Ovary (tissue), 10 donors: ENCODE measurements at places on chromosomes 6 and 20.

DNA sequence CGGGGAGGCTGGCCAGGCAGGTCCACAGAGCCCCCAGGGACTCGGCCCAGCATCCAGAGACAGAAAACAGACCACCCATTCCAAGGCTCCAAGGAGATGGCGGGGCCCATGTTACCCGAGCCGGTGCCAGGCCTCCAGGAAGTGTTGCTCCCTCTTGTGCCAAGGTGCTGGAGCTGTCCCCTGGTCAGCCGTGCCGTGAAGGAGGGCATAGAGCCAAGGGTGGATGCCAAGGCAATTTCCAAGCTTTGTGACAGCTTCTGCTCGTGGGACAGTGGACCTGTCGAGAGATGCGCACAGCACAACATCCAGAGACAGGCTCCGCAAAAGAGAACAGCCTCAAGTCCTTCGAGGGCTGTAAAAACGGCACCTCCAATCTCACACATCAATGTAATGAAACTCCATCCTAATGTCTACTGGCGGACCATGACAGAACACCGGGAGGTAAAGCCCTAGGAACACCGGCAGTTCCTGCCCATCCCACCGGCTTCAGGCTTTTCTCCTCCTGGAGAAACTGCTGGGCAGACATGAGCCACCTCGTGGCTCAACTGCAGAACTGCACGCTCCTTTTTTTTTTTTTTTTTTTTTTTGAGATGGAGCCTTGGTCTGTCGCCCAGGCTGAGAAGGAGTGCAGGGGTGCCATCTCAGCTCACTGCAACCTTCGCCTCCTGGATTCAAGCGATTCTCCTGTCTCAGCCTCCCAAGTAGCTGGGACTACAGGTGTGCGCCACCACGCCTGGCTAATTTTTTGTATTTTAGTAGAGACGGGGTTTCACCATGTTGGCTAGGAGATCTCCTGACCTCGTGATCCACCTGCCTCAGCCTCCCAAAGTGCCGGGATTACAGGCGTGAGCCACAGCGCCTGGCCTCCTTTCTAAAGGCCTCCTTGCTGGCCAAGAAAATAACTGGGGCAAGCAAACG, 30.9 kb upstream of the AVP start:
- H3K4me3 ChIP-seq = no peak overlapping the region
- H3K27me3 ChIP-seq = no peaks in the 10 kb centered on the region
- no peaks in the 10 kb centered on the region for H3K4me1 ChIP-seq
- peak; percentile 35 for DNase-seq

GRCh38 chr6:149614337-149614736, 34.2 kb downstream of the KATNA1 start:
- no peaks in the 10 kb centered on the region for H3K27me3 ChIP-seq
- H3K4me3 ChIP-seq = no peak overlapping the region
- no peak overlapping the region for H3K27ac ChIP-seq
- H3K4me1 ChIP-seq = no peaks in the 10 kb centered on the region
- H3K36me3 ChIP-seq = no peaks in the 10 kb centered on the region

GRCh38 chr20:46618316-46619100, 32.8 kb downstream of the SLC13A3 start:
- H3K27me3 ChIP-seq = no peaks in the 10 kb centered on the region
- no peak overlapping the region for H3K27ac ChIP-seq

DNA sequence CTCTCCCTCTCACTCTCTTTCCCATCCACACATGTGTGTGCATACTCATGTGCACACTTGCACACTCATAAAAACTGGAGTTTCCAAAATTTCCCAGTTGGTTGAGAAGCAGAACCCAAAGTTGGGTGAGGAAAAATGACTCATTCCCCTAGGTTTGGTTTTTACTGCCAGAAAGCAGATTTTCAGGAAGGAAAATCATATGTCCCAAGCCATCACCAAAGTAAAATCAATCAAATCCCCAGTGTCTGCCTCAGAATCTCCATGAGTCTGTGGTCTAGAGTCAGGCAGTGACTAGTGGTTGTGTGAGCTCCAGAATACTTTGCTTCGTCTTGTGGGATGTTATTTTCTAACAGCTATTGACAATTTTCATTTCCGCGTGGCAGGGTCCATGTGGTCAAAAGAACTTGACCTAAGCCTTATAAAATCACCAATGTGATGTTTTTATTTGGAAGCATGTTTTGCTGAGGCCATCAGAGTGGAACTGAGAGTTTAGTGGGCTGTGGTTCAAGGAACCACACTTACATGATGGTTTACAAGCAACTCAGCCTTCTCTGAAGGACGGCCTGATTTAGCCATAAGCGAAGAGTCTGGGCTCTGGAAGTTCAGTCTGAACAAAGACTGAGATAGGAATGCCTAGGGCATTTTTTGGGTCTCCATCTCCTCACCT, 81.9 kb upstream of the CCN6 start:
- peaks cover 1% of the 10 kb centered on the region for H3K4me1 ChIP-seq
- H3K4me3 ChIP-seq = no peak overlapping the region
- H3K27me3 ChIP-seq = no peaks in the 10 kb centered on the region
- H3K36me3 ChIP-seq = no peaks in the 10 kb centered on the region
- no peak for DNase-seq
- H3K27ac ChIP-seq = no peak overlapping the region

DNA sequence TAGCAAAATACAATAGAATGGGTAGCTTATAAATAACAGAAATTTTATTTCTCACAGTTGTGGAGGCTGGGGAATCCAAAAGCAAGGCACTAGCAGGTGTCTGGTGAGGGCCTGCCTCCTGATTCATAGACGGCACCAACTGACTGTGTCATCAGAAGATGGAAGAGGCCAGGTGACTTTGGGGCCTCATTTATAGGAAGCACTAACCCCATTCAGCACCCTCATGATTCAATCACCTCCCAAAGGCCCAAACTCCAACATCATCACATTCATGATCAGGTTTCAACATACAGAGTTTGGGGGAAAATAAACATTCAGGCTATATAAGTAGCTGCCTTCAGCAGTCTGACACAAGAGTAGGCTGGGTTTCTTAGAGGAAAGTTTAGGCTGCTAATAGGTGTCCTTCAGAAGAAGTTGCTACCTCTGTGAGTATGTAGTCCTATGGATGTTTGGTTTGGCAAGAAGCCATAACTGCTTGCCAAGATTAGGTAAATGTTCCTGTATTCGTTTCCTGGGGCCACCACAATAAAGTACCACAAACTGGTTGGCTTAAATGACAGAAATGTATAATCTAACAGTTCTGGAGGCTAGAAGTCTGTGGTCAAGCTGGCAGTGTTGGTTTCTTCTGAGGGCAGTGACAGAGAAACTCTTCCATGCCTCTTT, 48.8 kb downstream of the NT5E start:
- H3K27ac ChIP-seq = no peak overlapping the region
- no peak for DNase-seq
- H3K27me3 ChIP-seq = no peaks in the 10 kb centered on the region
- no peak overlapping the region for H3K4me3 ChIP-seq

- H3K36me3 ChIP-seq = no peaks in the 10 kb centered on the region
- no peak overlapping the region for H3K4me3 ChIP-seq
- DNase-seq = no peak
- H3K27ac ChIP-seq = no peak overlapping the region
- no peaks in the 10 kb centered on the region for H3K4me1 ChIP-seq
Measured at GRCh38 chr6:126682440-126682839, 342.5 kb downstream of the CENPW start.

DNA sequence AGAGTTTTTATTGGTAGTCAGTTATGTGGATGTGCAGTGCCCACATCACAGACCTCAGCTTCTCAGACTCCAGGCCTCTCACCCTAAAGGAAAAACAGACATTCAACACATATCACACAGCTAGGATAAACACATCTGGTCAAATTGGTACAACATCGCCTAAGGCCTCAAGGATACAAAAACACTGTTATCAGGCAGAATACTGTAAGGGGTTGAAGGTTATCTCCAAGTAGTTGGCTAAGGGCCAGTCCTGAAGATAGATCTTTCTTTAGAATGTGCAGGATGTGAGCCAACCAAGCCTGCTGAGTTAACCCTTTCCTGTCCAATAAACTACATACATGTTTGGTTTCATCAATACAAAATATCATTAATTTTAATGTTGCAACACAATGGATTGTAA, 308.4 kb upstream of the GJE1 start:
- H3K36me3 ChIP-seq = no peaks in the 10 kb centered on the region
- no peak overlapping the region for H3K4me3 ChIP-seq
- no peak for DNase-seq
- no peaks in the 10 kb centered on the region for H3K4me1 ChIP-seq

DNA sequence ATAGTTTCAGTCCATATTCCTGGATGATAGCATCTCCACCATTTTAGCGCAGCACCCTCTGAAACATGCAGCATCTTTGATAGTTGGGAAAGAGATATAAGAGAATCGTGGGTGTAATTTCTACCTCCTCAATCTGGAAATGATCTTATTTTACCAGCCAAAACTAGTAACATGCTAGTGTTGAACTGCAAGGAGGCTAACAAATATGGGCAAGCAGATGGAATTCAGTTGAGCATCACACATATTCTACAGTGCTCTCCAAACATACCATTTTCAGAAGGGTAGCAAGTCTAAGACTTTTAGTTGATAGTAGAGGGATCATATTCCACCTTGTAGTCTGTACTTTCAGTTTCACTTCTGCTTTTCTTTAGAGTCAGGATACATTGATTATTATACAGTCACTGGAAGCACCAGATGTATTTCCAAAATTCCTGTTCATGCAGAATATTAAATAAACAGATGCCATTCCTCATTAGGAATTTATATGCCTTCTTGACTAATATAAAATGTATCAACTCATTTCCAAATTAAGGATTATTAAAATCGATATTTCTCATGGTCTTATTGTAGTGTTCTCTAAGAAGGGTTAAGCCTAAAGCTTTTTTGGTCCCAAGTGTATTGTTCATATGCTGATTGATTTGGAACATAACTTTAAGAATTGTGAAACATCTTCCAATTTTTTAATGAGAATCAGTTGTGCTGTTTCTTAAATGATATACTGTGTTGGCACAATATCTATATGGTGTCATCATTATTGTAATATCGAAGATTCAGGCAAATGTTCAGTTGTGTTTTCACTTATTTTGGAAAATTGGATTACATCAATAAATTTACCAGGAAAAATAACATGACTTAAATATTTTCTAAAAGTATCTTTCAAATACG, 362.0 kb downstream of the CENPW start:
- no peaks in the 10 kb centered on the region for H3K27me3 ChIP-seq
- H3K4me1 ChIP-seq = no peaks in the 10 kb centered on the region
- no peak for DNase-seq
- H3K4me3 ChIP-seq = no peak overlapping the region
- no peak overlapping the region for H3K27ac ChIP-seq

DNA sequence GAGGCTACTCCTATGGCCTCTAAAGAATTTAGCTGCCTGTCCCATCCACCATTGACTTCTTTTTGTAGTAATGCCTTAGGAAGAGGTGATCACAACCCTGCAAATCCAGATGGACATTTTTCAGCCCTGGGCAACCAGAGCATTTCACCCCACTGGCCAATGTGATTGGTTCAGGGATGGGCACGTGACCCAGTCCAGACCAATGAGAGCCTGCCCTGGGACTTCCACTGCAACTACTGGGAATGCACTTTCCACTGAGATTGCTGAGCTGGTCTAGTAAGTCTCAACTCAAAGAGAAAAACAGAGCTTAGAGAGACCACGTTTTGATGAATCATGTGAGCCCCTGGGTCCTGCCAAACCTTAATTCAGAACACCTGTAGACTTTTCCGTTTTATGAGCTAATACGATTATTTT, 8.9 kb upstream of the UBE2V1 start:
- no peaks in the 10 kb centered on the region for H3K36me3 ChIP-seq
- DNase-seq = peak; percentile 4
- no peaks in the 10 kb centered on the region for H3K27me3 ChIP-seq
- no peak overlapping the region for H3K4me3 ChIP-seq

DNA sequence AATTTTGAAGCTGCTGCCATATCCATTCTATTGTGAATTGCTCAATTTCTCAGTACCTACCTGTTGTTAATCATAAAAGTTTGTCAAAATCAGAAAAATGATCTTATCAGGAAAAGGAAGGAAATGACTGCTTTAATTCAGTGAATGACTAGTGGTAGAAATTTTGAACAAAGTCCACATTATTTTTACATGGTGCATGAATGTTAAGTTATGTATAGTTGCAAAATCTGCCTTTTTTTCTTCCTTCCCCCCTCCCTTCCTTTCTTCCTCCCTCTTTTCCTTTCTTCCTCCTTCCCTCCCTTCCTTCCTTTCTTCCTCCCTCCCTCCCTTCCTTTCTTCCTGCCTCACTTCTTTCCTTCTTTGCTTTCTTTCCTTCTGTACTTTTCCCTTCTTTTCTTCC, 127.1 kb upstream of the TSHZ2 start:
- DNase-seq = no peak
- no peak overlapping the region for H3K27ac ChIP-seq
- H3K27me3 ChIP-seq = no peaks in the 10 kb centered on the region
- H3K36me3 ChIP-seq = no peaks in the 10 kb centered on the region

DNA sequence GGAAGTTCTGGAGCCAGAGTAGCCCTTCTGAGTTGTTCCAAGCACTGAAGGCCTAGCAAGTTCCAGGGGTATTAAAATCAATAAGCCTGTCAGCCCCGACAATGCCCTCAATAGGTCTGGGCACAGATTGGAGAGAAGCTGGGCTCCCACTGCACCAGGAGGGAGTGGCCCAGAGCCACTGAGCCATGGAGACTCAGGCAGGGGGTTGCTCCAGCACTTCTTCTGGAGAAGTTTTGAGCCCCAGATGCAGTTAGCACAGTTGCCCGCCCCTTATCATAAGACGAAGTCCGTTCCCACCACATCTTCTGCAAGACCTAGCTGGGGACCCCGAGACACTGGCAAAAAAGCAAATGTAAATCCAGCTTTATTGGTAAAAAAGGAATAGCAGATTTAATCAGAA, 13.0 kb downstream of the DEFB132 start:
- DNase-seq = no peak
- H3K36me3 ChIP-seq = no peaks in the 10 kb centered on the region
- H3K27me3 ChIP-seq = no peaks in the 10 kb centered on the region

- no peaks in the 10 kb centered on the region for H3K27me3 ChIP-seq
- H3K4me3 ChIP-seq = no peak overlapping the region
- no peak for DNase-seq
- no peak overlapping the region for H3K27ac ChIP-seq
- no peaks in the 10 kb centered on the region for H3K36me3 ChIP-seq
- no peaks in the 10 kb centered on the region for H3K4me1 ChIP-seq
Measured at GRCh38 chr6:43149265-43149664, 21.8 kb upstream of the SRF start.

DNA sequence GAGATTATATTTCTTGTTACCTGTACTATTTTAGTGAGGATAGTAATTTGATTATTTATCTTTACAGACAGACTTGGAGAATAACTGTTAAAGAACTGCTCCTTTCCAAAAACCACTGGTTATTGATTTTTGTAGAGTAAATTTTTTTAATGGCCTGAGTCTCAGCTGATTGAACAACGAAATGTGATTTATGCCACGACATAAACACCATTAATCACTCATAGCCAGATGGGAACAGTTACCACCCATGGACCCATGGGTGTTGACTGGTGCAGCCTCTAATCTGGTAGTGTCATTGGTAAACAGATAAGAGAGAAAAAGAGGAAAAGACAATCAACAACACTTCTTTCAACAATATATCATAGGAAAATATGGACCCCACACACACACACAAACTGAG, 101.4 kb upstream of the BEND6 start:
- no peak overlapping the region for H3K4me3 ChIP-seq
- H3K36me3 ChIP-seq = no peaks in the 10 kb centered on the region
- DNase-seq = no peak
- peaks cover 5% of the 10 kb centered on the region for H3K4me1 ChIP-seq
- no peaks in the 10 kb centered on the region for H3K27me3 ChIP-seq
- H3K27ac ChIP-seq = no peak overlapping the region
